ENCODE measurements at places on chromosomes 11 and 22.

DNA sequence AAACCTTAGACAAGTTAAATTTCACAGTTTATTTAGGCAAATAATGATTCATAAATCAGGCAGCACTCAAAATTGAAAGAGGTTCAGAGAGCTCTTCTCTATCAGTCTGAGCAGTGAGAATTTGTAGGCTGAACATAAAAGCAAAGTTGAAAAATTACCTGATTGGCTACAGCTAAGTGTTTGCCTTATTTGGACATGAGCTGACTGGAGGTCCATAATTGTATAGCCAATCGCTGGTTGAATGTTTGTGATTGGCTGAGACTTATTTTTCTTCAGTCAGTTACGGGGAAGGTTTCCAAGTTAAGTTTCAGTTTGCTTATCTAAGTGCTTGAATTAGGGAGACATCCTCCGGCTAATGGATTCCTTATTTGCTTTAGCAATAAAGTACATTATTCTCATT is 527.5 kb downstream of the CNTN5 start:
- DNase-seq: no peak

- DNase-seq: peak; percentile 61
Measured at GRCh38 chr11:38460896-38461295, 1862.9 kb upstream of the RAG2 start.

GRCh38 chr11:114097832-114098231 is 38.3 kb downstream of the ZBTB16 start:
- no peak for DNase-seq

DNA sequence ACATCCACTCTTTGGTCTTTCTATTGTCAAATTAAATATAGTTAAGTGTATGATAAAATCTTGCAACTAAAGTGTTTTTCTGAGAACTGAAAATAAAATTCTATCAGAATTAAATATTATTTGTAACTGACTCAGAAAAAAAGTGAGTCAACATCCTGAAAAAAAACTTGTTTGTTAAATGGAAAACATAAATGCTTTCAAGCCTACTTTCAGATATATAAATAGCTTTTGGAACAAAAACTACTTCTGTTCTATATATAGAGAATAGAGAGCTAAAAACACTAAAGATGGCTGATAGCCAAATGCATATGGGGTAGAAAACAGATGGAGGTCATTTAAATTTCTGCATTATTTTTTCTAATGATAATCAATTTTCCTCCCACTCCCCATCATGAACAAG is 61.8 kb downstream of the PIK3C2A start:
- DNase-seq: no peak

- DNase-seq: no peak
Measured at GRCh38 chr11:102610200-102610599, 14.9 kb downstream of the MMP20 start.

DNA sequence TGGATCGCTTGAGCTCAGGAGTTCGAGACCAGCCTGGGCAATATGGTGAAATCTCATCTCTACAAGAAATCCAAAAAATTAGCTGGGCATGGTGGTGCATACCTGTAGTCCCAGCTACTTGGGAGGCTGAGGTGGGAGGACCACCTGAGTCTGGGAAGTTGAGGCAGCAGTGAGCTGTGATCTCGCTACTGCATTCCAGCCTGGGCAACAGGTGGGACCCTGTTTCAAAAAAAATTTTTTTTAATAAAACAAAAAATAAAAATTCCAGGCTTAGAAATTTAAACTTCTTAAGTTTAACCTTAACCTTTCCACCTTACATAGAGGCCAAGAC is 21.2 kb downstream of the CLMP start:
- DNase-seq: no peak

- DNase-seq: no peak
Measured at GRCh38 chr11:114522818-114523217, 36.9 kb downstream of the NXPE1 start.

GRCh38 chr11:27830206-27830605 is 130.0 kb upstream of the BDNF start:
- no peak for DNase-seq

- no peak for DNase-seq
Measured at GRCh38 chr11:92306966-92307510, 82.4 kb downstream of the FAT3 start.

- DNase-seq: no peak
Measured at GRCh38 chr11:28169816-28170215, 61.6 kb downstream of the METTL15 start.

DNA sequence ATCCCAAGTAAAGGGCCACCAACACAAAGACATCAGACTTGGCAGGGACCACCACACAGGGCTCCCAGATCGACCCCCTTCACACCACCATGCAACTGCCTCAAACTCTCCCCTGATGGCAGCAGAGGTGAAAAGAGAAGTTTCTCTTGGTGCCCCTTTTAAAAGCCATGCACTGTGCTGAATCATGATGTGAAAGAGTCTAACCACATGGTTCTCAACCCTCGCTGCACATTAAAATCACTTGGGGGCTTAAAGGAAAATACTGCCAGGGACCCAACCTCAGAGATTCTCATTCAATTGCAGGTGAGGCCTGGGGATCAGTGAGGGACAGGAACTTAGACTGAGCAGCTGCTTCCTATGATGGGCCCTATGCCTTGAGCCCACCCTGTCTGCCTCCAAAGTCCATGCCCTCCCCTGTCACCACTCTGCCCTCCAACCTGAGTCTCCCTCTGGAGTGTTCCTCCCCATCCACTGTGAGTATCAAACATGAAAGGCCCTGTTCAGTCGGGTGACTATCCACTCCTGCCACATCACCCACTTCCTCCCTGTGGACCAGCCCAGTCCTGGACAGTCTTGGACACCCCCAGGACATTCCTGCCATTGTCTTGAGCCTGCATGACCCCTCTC is 40.8 kb downstream of the PLEKHA7 start:
- DNase-seq: no peak

DNA sequence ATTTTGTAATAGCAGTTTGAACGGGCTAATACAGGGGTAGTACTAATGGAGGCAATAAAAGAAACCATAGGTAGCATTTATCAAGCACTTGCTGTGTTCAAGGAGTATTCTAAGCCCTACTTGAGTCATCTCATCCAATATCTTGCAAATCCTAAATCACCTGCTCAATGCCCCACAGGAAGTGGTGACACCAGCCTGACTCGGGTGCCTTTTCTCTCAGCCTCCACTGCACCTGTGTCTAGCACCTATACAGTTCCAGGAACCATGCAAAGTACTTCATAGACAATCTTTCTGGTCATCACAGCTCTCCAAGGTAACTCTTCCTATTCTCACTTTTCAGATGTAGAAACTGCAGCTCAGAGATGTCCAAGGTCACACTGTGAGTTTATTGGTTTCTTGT is 98.0 kb downstream of the PRR5L start:
- DNase-seq: no peak

GRCh38 chr11:120564573-120565311 is 53.2 kb downstream of the GRIK4 start:
- no peak for DNase-seq

GRCh38 chr11:59187587-59187986 is 15.7 kb downstream of the DTX4 start:
- no peak for DNase-seq

- DNase-seq: no peak
Measured at GRCh38 chr11:76667856-76668255, 2.7 kb downstream of the LRRC32 start.

GRCh38 chr22:42608136-42608822 is 6.4 kb downstream of the POLDIP3 start:
- DNase-seq: no peak

DNA sequence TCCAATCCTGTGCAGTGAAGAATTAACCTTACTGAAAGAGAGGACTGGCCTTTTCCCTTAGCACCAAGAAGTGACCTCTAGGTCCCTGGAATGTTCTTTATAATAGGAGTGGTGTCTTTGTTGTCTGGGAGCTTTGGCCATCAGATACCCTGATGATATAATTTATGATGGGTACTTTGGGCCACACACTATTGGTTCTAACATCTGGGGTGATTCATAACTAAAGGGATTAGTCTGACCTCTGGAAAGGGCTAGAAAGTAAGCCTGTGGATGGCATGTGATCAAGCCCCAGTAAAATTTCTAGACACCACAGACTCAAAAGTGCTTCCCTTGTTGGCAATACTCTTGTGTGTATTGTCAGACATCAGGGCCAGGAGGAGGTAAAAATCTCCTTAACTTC is 891.2 kb downstream of the KCNA4 start:
- no peak for DNase-seq

DNA sequence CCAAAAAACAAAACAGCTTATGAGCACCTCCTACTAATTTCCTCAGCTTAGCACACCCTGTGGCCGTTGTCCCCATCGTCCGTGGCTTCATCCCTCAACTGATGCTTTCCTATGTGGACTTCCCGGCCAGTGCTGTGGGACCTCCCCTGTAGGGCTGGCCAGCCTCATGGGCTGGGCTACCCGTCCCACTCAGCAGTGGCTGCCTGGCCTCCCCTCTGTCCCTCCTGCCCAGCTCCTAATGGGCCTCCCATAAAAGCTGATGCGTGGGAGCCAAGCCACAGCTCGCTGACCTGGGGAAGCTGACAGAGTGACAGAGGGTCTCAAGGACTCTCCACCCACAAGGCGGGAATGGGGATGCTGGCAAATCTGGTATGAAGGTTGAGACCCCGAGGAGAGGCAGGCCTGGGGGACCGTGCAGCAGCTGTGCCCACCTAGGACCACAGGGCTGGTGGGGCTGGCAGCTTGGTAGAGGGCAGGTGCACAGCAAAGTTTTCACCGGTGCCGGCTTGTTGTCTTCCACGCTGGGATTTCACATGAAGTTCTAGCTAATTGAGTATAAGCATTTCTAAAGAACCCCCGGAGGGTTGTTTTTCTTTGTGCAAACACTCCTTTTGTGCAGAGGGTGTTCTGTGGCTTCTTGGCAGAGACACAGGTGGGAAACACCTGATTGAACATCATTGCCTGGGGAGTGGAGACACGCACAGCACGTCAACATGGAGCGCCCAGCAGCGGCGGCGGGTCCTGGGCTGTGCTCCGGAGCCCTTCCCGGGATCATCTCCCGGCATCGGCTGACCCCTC is 23.2 kb downstream of the TBX1 start:
- no peak for DNase-seq

DNA sequence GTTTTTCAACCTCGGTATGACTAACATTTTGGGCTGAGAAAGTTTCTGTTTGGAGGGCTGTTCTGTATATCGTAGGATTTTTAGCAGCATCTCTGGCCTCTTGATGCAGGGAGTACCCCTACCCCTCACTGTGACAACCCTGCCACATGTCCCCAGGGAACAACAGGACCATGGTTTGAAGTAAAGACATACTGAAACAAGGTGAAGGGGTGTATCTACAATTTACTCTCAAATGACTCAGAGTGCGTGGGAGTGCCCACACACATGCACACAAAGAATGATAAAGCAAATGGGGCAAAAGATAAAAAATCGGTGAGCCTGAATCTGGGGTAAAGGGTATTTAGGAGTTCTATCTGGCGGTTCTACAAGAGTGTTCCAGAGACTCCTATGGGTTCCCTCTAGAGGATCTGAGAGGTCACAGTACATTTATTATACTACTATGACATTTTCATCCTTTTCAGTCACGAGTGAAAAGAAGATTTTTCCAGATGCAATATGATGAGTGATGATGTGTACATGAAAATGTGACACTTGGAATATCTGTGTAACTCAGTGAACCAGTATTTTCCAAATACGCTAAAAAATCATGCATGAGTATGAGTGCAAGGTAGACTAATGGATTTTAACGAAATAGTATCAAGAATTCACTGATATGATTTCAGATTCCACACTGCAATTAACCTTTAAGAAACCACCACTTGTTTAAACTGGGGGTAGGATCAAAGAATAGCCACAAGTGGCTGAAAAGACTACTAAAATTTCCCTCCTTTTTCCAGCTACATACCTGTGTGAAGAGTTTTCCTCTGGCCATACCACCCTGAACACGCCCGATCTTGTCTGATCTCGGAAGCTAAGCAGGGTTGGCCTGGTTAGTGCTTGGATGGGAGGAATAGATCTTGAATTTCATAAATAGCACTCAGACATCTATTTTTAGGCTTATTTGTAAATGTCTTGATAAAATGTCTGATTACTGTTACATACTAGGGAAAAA is 56.3 kb upstream of the YPEL1 start:
- DNase-seq: no peak

GRCh38 chr11:20610825-20611224 is 11.4 kb downstream of the SLC6A5 start:
- DNase-seq: no peak

DNA sequence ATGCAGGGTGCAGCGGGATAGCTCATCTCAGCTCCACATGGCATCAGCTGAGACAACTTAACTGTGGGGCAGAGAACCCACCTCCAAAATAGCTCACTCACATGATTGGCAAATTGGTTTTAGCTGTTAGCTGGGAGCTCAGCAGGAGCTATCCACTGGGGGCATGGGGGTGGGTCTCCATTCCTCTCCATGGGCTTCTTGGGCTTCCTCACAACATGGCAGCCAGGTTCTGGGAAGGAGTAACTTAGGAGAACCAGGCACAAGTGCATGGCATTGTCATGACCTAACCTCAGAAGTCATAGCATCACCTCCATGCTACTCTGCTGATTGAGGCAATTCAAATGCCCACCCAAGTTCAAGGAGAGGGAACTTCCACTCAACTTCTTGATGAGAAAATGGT is 85.5 kb downstream of the MN1 start:
- DNase-seq: no peak

GRCh38 chr11:86799680-86800075 is 664 bp upstream of the PRSS23 start:
- DNase-seq: no peak

- no peak for DNase-seq
Measured at GRCh38 chr22:46764779-46765485, 2.5 kb downstream of the TBC1D22A start.

- peak; percentile 46 for DNase-seq
Measured at GRCh38 chr11:69718147-69718546, 14.3 kb upstream of the FGF19 start.

DNA sequence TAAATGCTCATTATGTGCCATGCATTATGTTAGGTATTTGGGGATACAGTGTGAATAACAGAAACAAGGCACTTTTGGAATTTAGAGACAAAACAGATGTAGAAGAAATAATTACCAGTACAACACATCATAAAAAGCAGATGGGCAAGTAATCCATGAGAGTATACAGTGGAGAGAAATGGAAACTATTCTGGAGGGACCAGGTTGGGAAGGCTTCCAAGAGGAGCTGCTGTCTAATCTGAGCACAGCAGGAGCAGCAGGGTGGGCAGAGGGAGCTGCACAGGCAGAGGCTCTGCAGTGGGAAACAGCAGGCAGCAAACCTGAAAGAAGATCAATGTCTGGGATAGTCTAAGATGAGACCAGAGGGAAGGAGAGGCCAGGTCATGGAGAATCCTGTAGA is 268.7 kb upstream of the CCDC90B start:
- DNase-seq: no peak

- no peak for DNase-seq
Measured at GRCh38 chr11:92045301-92045700, 179.3 kb upstream of the FAT3 start.

DNA sequence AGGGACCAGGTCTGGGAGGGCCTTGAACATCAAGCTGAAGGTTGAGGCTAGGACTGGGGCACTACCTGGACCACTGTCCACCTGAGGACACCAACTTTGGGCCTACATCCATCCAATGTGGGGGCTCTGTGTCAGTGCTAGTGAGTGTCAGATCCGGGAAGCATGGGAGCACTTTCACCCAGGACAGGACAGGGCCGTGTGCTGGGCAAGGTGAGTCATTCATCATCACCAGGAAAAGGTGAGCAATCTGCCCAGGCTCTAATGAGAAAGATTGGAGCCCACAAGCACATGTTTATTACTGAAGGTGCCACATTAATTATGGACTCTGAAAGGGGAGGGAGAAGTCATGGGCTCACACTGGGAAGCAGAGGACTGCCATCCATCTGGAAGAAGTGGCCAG is 39.7 kb upstream of the DRD2 start:
- no peak for DNase-seq

- peak; percentile 26 for DNase-seq
Measured at GRCh38 chr11:16611401-16611921, 127.0 kb upstream of the C11orf58 start.

Measured in right renal pelvis (tissue), 4 donors.